ENCODE measurements at places on chromosomes 5 and 9.

DNA sequence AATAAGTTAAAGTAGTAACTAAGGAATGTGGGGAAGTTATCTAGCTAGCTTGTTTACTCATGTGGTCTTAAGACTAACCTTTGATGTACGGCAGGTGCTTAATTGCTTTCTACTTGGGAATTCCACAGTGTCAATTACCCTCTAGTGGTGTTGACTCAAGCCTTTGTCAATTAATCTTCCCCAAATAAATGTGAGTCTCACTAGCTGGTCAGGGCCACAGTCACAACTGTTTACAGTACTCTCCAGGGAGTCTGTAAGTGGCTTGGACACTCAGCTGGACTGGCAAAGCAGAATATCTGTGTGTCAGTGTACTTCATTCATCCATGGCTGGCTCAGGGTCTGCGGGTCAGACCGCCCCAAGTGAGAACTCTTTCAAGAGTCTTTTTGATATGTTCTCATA lies 30.8 kb downstream of the SMIM3 start:
- DNase-seq = no peak

GRCh38 chr9:94610181-94610606 lies 16.6 kb upstream of the FBP2 start:
- no peak for DNase-seq

GRCh38 chr5:65699338-65699737 lies 22.6 kb downstream of the SGTB start:
- no peak for DNase-seq

- DNase-seq = no peak
These were observed 70.6 kb downstream of the ADAMTS2 start for GRCh38 chr5:179274321-179275315.

GRCh38 chr5:104635227-104635626 lies 1072.6 kb upstream of the NUDT12 start:
- no peak for DNase-seq

DNA sequence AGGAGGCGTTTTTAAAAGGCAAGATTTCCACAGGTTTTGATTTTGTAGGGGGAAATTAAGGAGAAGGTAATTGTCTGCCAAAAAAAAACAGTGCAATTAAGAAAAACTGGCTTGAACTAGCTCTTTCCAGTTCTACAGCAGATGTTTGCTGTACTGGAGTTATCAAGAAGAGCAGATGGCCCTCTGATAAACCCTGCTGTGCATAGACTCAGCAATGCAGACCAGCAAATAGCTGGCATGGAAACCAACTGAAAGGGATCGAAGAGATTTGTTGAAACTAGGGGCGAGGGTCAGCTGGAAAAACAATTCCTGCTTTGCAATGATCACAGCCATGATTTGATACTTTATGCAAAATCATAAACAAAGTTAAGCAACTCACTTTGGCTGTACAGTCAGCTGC lies 17.8 kb upstream of the BHMT start:
- no peak for DNase-seq

- no peak for DNase-seq
These were observed 92.4 kb downstream of the RORB start for GRCh38 chr9:74589576-74589975.

- DNase-seq = no peak
These were observed 47.0 kb downstream of the CRB2 start for GRCh38 chr9:123402981-123403509.

- DNase-seq = no peak
These were observed 79.2 kb downstream of the OTULIN start for GRCh38 chr5:14743601-14744295.

DNA sequence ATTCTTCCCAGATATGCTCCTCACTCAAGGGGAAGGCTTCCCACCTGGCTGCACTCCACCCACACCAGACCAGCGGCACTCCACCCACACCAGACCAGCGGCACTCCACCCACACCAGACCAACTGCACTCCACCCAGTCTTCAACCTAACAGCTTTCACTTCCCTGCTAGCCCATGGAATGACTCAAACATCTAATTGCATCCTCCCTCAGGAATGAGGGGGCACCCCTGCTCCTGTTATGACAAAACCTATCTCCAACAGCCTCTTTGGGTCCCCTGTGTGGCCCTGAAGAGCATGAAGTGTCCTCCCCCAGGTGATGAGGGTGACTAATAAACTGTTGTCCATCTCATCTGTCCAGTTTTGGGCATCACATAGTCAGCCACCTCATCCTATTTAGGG lies 556.6 kb upstream of the TUSC1 start:
- no peak for DNase-seq

GRCh38 chr9:37117956-37118355 lies 2.4 kb upstream of the ZCCHC7 start:
- no peak for DNase-seq

DNA sequence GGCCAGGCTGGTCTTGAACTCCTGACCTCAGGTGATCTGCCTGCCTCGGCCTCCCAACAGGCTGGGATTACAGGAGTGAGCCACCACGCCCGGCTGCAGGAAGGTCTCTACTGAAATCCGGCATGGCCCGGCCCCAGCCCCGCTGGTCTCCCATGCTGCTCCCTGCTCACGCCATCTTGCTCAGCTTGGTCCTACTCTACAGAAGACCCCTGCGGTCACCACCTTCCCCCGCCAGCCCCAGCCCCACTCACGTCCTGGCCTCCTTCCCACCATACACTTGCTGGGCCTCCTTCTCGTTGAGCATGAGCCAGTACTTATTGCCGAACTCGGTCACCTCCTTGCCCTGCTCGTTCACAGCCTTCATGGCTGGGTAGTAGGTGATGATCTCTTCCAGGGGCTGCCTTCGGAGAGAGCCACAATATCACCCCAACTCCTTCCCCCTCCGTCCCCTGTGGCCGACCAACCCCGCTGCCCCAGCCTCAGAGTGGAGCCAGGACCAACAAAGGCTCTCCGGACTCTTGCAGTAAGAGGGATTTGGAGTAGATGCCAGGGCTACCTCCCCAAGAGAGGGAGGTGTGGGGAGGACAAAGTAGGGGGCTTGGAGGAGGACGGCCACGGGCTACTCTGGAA lies 4.0 kb downstream of the PTGES2 start:
- DNase-seq = no peak

Measured in dorsolateral prefrontal cortex (tissue), 122 donors.